ENCODE measurements at places on chromosomes 3 and 15. TPM values are rescaled to one million over a fixed set of nuclear protein-coding genes. Genes with fewer than 3 reads are reported as not detected.

DNA sequence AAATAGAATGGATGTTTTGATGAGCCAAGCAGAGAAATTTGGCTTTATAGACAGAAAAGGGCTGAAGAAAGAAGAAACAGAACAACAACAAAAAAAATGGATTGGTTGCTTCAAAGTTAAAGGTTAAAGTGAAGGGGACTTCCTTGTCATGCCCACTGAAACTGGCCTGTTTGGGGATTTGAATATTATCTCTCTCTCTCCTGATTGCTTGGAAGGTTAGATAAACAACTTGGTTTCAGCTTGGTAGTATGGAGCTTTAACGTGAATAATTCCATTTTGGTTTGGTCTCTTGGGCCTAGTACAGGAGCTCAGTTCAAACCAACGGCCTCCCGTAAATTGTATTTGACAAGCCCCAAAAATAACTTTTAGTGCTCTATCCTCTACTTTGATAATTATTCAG is 70.8 kb upstream of the MBNL1 start:
- peak; percentile 64 for DNase-seq

GRCh38 chr3:36944012-36944640 is 728 bp downstream of the TRANK1 start:
- DNase-seq = peak; percentile 53

GRCh38 chr3:133428552-133428951 is 28.7 kb downstream of the BFSP2 start:
- DNase-seq = no peak

DNA sequence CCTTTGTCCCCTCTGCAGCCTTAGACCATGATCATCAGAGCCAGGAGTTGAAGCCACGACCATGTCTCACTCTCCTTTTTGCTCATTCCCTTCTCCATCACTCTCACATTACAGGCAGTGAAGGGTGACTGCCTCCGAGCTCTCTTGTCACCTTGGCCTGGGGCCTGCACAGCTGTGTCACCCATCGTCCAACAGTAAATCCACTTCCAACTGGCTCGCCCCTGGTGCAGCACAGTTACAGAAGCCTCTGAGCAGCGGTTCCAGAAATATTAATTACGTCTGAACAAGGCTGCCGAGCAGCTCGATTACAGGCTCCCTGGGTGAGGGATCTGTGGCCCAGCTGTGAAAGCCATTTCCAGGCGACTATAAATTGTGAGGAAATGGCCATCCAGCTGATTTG is 528.2 kb downstream of the NR2F2 start:
- no peak for DNase-seq

GRCh38 chr3:172569128-172570008 is 46.1 kb upstream of the TNFSF10 start:
- DNase-seq = no peak

TYRO3 gene
- 0.36 TPM for total RNA-seq
